Endothelial cell of coronary artery (primary cell): ENCODE measurements at places on chromosomes 7 and 10. TPM values are rescaled to one million over a fixed set of nuclear protein-coding genes. Genes with fewer than 3 reads are reported as not detected.

Gene VWA2
- total RNA-seq: not detected in 2 replicates

Gene FAM24B
- total RNA-seq: 6.6 and 9.7 TPM in 2 replicates

Gene TRIM73
- 0.36 and 0.75 TPM in 2 replicates for total RNA-seq

Gene ZNF25
- 4.3 and 7.7 TPM in 2 replicates for total RNA-seq

Gene NKX2-3
- total RNA-seq: not detected in 2 replicates

Gene EN2
- 0.09 TPM in 1 of 2 replicates, not detected in the other for total RNA-seq

Gene NUTM2A
- total RNA-seq: 0.19 and 0.27 TPM in 2 replicates

Gene CCZ1
- total RNA-seq: 37.9 and 54.8 TPM in 2 replicates

Gene CRPPA
- 0.85 and 0.99 TPM in 2 replicates for total RNA-seq

Gene C7orf33
- not detected in 2 replicates for total RNA-seq

Gene CCDC136
- total RNA-seq: 2.3 and 3.6 TPM in 2 replicates

Gene ZNF804B
- under 0.01 TPM in 1 of 2 replicates, not detected in the other for total RNA-seq

Gene PTPRE
- 40.2 and 49.2 TPM in 2 replicates for total RNA-seq

Gene CYP26C1
- total RNA-seq: 0.47 and 0.63 TPM in 2 replicates

Gene TRIM50
- not detected in 2 replicates for total RNA-seq
